ENCODE measurements at places on chromosomes 16 and 17. TPM values are rescaled to one million over a fixed set of nuclear protein-coding genes. Genes with fewer than 3 reads are reported as not detected.

Gene FBXL16
- 6.1 TPM for total RNA-seq

- no peak for DNase-seq
Measured at GRCh38 chr16:66265556-66266141, 100.8 kb upstream of the CDH5 start.

GRCh38 chr17:74641224-74641957, 17.9 kb upstream of the CD300E start:
- DNase-seq = no peak

- DNase-seq = peak; percentile 83
Measured at GRCh38 chr17:40490289-40490853, 11.1 kb downstream of the TNS4 start.

- DNase-seq = no peak
Measured at GRCh38 chr16:57146735-57147134, 39.1 kb downstream of the PSME3IP1 start.

DNA sequence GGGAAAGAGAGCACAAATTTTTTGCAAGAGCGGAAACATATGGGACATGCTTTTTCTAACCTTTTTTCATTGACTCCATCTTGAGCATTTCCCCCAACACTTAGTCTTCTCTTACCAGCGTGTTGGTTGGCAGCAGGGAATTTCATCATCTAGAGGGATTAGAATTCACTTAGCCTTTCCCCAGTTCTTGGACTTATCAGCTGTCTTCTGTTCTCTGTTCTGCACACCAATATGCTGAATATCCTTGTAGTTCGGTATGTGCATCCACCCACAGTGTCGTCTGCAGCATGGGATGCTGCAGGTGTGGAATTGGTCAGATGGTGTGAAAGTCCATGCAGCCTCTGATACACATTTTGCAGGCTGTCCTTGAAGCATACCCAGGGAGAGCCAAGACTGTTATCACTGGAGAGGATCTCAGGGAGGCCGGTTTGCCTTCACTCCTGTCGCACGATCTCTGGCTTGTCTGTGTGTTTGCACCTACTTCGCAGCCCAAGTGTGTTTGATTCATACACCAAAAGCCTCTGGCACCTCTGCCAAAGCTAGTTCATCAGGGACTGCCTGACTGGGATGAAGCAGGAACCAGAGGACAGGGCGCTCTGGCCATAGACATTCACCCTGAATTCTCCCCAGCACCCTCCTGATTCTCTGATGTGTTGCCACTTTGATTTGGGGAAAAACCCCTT, 93.3 kb downstream of the SOCS1 start:
- no peak for DNase-seq

- DNase-seq = no peak
Measured at GRCh38 chr17:17547210-17547764, 44.2 kb downstream of the PEMT start.

Measured in prostate gland (tissue), 2 donors.